ENCODE measurements at places on chromosomes 12 and 14.

GRCh38 chr14:89420502-89420901 lies 3.5 kb upstream of the FOXN3 start:
- no peak for DNase-seq

- no peak for DNase-seq
Observed at GRCh38 chr12:106696681-106697417, 77.6 kb upstream of the RIC8B start.

DNA sequence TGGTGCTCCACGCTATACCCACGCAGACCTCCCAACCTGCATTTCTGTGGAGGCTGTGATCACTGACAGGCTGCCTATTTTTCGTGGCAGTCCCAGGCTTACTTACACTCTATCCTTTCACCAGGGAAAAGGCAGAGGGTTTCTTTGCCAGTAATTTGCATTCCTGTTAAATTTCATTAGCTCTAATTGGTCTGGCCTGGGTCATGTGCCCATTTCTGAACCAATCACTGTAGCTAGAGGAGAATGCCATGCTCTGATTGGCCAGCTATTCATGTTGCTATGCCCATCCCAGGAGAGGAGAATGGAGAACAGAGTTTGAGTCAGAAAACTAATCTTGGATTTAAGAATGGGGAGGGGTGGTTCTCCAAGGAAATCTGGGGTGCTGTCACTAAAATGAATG lies 43.2 kb upstream of the TUNAR start:
- no peak for DNase-seq

DNA sequence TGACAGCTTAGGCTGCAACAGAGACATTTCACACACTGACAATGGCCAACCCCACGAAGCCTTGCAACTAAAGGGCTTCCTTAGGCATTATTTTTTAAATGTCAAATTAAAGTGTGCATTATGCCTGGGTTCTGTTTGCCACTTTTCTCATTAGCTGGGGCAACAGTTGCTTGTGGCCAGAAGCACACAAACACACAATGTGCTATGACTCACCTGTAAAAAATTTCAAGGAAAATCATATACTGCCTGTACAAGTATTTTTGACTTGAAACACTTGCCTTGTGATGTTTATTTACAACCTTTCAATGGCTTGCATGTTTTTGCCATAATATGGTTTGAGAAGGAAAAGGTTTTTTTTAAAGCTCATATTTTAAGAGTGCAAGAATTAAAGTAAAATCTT lies 1.9 kb downstream of the NTN4 start:
- no peak for DNase-seq

GRCh38 chr12:57888409-57889157 lies 42.1 kb upstream of the CTDSP2 start:
- no peak for DNase-seq

- no peak for DNase-seq
Observed at GRCh38 chr12:123957196-123957595, 15.4 kb downstream of the CCDC92 start.

DNA sequence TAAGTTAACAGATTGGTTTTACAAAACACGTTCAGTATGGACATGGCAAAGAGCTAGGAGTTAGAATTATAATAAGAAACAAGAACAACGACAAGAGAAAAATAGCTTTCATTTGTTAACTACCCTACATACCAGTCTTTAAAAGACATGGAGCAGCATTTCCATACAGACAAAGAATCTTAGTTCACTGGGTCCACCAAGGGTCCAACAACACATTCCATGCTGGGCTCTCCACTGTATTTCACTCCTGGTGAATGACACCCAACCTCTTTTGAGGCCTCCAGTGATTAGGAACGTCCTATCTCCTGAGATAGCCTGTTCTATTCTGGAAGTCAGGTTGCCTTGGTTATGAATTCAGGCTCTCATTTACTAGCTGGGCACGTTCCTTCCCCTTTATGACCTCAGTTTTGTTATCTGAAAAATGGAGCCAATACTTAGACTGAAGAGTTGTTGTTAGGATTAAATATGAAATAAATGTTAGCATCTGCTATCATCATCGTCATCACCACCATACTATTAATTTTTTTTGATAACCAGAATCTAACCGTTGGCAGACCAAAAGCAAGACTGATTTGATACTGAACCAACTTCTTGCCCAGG lies 37.7 kb downstream of the C12orf75 start:
- DNase-seq, result no peak

- no peak for DNase-seq
Observed at GRCh38 chr12:16358878-16359277, 11.4 kb downstream of the MGST1 start.

DNA sequence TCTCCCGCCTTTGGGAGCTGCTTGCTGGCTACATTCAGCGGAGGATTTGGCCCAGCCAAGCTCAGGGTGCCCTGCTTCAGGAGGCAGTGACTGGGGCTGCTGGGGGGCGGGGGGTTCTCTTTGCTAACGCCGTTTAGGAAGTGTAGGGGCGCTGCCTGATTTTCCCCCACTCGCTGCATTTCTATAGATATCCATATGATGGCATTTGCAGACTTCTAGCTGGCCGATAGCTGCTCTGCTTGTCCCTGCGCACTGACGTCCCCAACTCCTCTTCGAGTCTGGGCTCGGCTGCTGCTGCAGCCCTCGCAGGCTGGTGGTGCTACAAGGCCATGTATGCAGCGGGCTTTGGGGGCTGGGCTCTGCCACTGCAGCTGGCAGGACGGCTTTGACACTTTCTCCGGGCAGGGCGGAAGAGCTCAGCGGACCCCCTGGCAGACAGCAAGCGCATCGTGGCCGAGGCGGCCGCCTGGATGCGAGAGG lies 3.1 kb downstream of the LRFN5 start:
- DNase-seq, result no peak

DNA sequence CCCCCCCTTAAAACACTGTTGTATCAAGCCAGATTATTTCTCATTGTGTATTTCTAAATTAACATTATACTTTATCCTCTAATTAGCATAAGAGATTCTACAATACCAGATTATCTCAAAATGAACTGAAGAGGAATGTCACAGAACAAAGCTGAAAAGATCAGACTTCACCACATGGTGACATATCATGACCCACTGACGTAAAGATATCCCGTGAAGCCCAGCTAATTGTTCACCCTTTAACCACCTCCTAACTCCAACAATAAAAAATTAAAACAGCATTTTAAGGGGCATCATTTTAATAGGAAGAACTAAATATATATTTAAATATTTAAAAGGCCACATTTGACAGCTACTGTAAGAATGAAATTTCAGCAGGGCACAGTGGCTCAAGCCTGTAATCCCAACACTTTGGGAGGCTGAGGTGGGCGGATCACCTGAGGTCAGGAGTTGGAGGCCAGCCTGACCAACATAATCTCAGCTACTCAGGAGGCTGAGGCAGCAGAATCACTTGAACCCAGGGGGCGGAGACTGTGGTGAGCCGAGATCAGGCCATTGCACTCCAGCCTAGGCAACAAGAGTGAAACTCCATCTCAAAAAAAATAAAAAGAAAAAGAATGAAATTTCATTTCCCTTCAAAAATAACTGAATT lies 29.0 kb downstream of the CDK17 start:
- DNase-seq, result no peak

DNA sequence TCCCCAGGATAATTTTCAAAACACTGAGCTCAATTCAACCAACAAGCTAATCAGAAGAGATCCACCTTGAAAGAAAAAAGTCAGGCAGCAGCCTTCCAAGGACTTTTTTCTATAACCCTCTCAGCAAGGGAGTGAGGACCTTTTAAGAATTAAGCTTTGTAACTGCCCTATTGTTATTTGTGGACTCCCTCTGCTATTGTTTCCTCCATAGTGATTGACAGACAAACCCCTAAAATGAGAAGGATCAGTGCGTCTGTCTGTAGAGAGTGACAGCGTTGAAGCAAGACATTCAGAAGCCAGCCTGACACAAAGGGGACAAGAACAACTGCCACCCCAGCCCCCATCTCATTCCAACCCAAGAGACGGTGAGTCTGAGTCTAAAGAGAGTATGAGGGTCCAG lies 30.3 kb upstream of the BTG1 start:
- no peak for DNase-seq

DNA sequence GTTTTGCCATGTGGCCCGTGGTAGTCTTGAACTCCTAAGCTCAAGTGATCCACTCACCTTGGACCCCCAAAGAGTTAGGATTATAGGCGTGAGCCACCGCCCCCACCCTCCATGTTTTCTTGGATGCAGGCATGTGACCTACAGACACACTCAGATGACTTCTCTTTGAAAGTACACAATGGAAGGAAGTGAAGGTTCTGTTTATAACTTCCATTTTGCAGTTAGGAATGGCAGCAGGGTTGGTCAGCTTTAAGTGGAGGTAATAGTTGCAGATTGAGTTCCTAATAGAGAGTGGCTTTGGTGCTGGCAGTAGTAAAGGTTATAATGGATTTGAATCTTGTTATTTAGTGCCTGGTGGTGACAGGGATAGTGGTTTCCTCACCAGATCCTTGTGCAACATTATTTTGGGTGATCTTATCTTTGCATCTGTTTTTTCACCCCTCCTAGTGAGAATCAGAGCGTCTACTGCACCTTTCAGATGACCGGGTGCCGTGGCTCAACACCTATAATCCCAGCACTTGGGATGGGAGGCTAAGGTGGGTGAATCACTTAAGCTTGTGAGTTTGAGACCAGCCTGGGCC lies 15.3 kb downstream of the LARP4 start:
- no peak for DNase-seq

- no peak for DNase-seq
Observed at GRCh38 chr12:102507301-102507700, 26.9 kb upstream of the IGF1 start.

DNA sequence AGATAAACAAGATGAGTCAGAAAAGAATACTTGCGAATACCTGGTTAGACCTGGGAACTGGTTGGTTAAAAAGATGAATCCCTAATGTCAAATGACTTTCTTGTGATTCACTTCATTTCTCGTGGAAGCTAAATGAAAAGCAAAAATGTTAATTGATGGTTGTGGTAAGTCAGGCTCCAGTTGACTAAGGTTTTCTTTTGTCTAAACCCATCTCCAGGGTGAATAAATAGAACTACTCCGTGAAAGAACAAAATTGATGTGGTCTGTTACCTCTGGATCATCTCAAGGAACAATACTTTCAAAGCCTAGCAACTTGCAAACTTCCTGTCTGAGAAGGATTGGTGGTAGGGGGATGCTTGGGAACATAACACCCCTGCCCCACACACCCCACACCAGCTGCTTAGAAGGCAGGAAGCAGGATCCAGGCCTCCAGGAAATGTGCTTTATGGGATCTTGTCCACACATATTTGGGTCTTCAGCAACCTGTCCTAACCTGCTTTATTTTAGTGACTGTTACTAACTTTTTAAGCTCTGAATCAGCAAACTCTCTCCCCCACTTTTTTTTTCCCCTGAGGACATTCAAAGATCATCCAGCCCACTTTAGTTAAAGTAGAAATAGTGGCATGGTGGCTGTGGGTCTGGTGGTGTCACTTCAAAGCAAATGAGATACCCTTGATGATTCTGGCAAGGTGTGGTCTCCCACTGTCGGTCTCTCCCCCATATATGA lies 60.4 kb upstream of the PTHLH start:
- DNase-seq, result no peak

DNA sequence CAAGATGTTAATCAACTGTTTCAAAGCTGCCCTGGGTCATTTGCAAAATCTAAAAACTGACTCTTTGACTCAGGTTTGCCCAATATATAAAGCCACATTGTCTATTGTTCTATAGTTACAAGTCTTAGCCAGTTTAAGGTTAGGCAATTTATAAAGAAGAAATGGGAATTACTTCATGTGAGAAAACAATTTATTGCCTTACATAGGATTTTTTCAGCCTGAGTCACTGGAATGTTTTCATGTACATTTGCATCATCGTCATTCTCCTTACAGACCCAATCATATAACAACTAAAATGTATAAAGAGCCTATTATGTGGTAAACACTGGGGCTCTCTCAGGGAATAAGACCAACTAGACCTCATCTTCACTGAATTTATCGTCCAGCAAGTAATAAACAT lies 100.3 kb upstream of the PLEKHG7 start:
- no peak for DNase-seq
